Stimulated activated CD4-positive, alpha-beta T cell treated with anti-CD3 and anti-CD28 coated beads, Interleukin-2, amount 100 ng/mL, for 4 hours (primary cell): ENCODE measurements at places on chromosomes 12 and 14.

DNA sequence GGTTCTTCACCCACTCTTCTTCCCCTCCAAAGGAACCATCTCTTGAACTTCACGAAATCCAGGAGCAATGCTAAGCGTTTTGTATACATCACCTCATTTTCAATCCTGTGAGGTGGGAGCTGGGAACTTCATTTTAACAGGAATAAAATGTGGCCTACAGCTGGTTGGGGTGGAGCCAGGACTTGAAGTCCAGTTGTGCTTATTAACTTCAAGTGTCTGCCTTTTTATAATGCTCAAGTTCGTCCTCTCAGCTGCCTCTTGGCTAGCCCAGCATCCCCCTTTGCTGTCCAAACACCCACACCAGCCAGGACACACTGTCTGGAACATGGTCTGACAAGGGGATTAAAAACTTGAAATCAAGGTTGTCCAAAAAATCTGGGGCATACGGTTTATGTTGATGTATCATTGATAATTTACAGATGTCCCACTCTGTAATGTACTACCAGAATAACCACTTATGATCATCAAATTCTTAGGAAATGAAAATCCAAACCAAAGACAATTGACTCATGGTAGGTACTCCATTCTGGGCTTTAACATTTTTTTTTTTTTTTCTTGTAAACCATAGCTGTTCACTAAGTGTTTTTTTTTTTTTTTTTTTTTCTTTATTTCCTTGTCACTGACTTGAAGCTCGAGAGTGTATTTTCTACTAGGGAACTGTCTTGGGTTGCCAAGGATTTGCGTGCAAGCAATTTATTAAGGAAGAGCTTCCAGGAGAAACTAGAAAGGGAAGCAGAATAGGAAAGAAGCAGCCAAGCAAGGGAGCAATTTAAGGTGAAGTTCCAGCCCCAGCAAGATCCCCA, 252.3 kb downstream of the EFCAB11 start:
- no peak for DNase-seq

DNA sequence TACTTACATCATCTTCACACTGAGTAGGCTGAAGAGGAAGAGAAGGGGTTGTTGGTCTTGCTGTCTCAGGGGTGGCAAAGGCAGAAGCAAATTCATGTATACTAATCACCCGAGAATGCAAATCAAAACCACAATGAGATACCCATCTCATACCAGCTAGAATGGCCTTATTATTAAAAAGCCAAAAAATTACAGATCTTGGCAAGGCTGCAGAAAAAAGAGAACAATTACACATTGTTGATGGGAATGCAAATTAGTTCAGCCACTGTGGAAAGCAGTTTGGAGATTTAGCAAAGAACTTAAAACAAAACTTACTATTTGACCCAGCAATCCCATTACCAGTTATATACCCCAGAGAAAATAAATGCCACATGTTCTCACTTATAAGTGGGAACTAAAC, 154.9 kb downstream of the SEC23A start:
- DNase-seq: no peak

DNA sequence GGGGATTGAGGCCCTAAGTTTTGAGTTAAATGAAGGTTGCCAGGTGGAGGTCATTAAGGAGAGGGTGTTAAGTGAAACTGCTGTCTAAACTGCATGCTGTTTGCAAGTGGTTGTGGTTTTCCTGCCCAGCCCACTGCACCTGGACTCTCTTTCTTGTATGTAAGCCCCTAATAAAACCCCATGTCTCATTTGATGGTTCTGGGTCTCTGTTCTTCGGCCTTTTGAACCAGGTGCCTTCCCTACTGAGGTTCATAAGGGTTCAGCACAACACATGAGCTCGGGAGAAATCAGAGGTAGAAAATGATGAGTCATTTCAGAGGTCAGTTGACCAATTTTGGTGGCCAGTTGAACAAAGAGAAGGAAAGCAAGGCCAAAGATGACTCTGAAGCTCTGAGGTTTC, 382.5 kb downstream of the RPS29 start:
- no peak for DNase-seq

- no peak for DNase-seq
Measured at GRCh38 chr12:102776041-102776440, 141.0 kb downstream of the PAH start.

DNA sequence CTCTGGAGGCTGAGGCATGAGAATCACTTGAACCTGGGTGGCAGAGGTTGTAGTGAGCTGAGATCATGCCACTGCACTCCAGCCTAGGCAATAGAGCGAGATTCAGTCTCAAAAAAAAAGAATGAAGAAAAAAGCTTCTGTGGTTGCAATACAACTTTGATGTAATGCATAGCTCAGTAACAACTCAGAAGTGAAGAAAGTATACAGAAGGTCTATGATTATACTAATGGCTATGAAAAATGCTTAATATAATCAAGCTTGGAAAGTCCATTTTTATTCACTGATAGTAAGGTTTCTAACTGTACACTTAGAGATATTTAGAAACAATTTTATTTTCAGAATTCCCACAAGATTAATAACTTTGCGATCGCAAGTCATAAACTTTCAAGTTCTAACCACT, 88.2 kb upstream of the FRMD6 start:
- DNase-seq: no peak

- DNase-seq: no peak
Measured at GRCh38 chr12:111091051-111091450, 170.7 kb upstream of the MYL2 start.

DNA sequence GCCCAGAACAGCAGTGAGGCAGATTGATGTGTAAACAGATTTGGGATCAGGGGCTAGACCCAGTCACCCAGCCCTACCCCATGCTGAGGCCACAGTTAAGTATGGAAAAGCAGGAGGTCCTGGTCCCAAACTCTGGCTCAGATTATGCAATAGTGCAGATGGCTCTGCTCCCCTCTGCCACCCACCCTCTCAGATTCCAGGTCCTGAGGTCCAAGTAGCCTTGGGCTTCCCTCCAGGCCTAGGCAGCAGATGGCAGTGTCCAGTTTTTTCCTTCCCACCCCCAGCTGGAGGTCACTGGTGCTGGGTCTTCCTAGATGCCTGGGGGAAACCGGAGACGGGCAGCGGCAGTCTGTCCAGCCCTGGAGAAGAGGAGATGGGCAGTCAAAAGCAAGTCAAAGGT, 2.8 kb upstream of the DHH start:
- no peak for DNase-seq

DNA sequence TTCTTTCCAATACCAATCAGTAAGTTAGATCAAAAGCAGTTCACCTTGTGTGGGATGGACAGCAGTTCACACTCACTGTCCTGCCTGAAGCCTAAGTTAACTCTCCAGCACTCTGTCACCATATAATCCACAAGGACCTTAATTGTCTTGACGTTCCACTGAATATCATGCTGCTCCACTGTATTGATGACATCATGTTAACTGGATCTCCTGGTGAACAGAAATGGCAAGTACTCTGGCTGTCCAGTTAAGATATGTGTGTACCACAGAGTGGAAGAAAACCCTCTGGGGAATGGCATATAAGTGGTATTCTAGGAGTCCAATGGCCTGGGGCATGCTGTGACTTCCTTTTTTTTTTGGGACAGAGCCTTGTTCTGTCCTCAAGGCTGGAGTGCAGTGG, 16.2 kb downstream of the CDKL1 start:
- DNase-seq: no peak

DNA sequence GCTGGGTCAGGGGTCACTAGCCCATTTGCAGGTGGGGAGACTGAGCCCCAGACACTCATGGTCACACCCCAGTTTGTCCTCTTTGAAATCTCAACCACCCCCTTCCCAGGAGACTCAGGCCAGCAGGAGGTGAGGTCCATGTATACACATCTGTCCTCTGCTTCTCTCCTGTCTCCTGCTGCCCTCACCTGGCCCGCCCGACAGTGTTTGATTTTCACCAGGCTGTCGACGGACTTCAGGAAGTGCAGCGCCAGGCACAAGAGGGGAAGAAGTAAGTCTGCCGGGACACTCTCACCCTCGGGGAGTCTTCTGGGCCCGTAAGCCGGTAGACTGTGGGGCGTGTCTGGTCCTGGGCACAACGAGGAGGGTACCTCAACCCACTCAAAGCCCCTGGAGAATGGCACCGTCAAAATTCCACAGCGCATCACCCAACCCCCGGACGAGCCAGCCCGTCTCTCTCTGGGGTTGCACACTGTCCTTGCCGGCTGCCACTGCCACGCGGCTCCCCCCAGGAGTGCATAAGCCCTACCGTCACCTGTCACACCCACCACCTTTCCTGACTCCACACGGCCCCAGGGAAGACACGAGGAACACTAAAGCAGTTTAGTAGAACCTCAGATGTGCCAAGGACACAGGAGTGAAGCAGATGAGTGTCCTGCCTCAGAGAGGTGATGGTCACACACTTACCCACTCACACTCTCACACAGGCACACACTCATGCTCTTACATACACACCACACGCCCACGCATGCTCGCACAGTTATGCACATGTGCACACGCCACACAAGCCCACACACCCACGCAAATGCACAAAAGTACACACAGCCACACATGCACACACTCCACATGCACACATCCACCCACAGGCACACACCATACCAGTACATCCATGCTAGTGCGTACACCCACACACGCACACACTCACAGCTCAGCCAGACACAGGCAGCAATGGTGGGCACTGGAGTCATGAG, 13.1 kb upstream of the SIVA1 start:
- no peak for DNase-seq

DNA sequence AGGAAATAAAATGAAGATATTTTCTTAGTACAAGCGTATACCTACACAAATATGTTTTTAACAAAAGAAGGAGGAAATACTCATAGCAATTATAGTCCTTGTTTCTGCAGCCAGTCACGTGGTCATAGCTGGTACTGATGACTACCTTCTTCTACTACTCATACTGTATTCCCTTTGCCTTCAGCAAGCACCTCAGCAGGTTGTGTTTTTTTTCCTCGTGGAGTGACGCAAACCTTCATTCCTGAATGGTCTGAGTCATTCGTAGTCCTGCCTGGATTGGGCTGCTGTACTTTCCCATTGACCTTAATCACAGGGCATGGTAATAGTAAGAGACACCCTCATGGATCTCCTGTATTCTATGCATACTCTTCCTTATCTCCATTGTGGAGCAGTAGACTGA, 25.7 kb upstream of the SLC16A7 start:
- no peak for DNase-seq

- DNase-seq: no peak
Measured at GRCh38 chr14:87998482-87998881, 5.5 kb upstream of the GALC start.

DNA sequence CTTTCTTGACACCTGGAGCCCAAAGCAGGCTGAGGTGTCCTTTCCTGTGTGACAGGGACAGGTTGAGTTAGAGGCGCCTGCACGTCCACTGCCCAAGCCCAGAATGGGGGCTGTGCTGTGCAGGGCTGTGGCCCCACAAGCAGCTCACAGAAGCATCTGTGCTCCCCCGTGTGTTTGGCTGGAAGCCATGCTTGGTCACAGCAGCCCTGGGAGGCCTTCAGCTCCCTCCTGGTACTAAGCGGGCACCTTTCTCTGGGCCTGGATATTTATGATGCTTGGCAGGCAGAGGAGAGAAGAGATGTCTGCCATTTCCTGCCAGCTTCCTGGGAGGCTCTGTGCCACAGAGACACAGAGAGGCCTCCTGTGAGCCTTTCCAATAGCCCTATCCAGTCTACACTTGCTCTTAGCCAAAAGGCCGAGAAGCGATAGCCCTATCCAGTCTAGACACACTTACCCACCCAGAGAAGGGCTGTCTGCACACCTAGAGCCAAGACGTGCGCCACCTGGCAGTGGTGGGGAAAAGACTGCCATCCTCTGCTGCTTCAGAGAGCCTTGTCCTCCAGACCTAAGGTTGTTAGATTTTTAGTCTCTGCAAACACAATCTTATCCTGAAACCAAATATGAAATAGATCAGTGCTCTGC, 117.4 kb downstream of the GCH1 start:
- DNase-seq: no peak

- no peak for DNase-seq
Measured at GRCh38 chr14:73616831-73617230, 4.5 kb downstream of the ACOT6 start.

- no peak for DNase-seq
Measured at GRCh38 chr14:104685216-104685997, 4.0 kb upstream of the INF2 start.

GRCh38 chr12:51082561-51083125, 753 bp downstream of the CSRNP2 start:
- DNase-seq: peak; percentile 19

DNA sequence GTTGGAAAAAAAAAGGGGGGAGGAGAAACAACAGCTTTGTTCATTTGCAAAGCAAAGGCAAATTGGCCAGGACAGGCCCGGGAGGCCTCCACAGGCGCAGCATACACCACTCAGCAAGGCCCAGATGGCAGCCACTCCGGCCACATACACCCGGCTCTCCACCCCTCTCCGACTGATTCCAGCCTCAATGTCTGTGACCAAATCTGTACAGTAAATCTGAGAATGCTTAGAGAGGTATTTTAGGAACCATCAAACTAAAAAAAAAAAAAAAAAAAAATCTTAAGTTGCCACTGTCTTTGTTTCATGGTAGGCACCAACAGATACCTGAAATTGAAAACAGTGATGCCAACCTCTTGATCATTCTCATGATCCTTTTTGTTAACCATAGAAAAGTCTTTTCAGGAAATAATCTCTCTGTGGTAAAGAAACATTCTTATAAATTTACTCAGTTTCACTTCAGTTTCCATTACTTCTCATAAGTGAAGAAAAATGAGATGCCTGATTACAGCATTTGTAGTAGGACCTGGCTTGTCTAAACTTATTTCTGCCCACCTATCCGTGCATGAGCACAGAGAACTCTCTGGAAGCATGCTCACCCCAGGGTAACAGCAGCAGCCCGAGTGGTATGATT, 20.2 kb downstream of the VPS37B start:
- DNase-seq: no peak

GRCh38 chr14:69772082-69773017, 5.4 kb downstream of the SRSF5 start:
- no peak for DNase-seq

- peak; percentile 17 for DNase-seq
Measured at GRCh38 chr12:120119271-120119973, 2.9 kb upstream of the RAB35 start.

DNA sequence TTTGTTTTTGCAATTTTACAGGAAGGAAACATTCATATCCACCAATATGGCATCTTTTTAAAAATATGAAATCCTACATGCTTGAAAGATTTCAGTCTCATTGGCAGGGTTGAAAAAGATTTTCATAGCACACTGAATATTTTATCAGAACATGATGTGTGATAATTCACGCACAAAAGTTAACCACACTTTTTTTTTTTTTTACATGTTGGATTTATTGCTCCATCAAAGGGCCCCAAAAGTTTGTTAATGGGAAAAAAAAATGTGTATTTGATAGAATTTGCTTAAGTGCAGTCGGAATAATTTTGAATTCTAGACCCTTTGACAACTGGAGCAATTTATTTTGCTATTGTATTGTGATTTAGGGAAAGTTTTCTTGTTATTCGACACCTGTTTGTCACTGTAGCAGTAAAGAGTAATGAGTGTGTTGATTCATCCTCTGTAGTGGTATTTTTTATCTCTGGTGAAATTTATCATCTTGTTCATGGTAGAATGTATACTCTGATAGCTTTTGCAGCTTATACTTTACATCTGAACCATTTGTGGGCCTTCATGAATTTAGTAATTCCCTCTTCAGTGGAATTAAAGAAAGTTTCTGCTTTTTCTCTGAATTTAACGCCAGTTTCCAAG, 1.1 kb downstream of the EML1 start:
- DNase-seq: no peak
